Fibroblast of skin of right quadriceps (primary cell): ENCODE measurements at places on chromosomes 7 and 10.

- DNase-seq: no peak
These were observed 38.4 kb upstream of the CDH23 start for GRCh38 chr10:71358277-71358676.

GRCh38 chr10:87860156-87860795 is 3.1 kb downstream of the KLLN start:
- DNase-seq: peak; percentile 79

- DNase-seq: peak; percentile 47
These were observed 693.1 kb downstream of the PARD3 start for GRCh38 chr10:34121781-34122622.

- DNase-seq: no peak
These were observed 238.8 kb downstream of the ARL4A start for GRCh38 chr7:12926206-12926605.

DNA sequence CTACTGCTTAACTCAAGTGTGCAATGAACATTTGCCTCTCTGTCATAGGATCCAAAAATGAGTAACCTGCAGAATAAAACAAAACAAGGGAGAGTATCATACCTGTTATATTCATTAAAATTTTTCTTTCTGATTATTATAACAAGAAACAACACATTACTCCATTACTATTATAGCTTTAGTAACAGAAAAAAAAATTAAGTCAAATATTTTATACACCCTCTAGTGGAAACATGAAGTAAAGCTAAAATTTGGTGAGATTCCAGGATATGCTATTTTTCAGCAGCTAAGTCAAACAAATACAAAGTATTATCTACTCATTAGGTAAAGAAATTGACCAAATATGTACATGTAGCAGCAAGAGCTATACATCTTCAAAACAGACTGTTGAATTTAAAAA is 56.3 kb downstream of the PDZD8 start:
- peak; percentile 2 for DNase-seq

GRCh38 chr7:73734619-73735527 is 3.7 kb downstream of the ABHD11 start:
- peak; percentile 75 for DNase-seq

DNA sequence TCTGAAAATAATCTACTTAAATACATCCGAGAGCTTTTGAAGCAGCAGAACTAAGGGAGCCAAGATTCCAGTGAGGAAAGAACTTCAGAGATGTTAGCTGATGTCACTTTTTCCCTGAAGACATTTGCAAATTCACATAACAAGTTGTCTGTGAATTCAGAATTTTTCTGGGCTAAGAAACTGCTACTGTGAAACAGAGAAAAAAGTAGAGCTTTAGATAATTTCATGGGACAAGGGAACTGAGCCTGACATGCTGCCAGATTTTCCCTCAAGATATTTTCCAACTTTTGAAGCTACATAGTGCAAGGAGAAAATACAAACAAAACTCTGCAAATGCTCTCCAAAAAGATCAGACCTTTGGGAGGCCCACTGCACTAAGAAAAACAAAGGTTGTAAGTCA is 484.2 kb downstream of the ANKRD7 start:
- no peak for DNase-seq

- peak; percentile 47 for DNase-seq
These were observed 427.8 kb upstream of the LRGUK start for GRCh38 chr7:133699386-133699785.

DNA sequence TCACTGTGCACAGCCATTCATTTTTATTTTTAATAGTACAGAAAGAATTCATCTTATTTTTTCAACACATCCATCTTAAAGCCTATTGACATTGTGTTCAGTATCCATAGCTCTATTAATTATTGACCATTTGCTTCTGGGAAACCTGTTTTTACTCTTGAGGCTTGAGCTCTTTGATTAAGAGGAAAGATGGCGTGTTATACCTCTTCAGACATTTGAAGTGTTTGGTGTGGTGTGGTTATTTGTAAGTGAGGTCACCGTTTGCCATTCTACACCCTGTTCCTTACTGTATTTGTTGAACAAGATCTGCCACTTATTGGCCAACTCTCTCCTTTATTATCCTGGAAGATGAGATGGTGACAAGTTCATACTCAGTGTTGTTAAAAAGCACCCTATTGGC is 18.4 kb downstream of the C7orf57 start:
- DNase-seq: no peak

GRCh38 chr7:22931011-22931410 is 82.9 kb downstream of the HYCC1 start:
- DNase-seq: no peak

- peak; percentile 37 for DNase-seq
These were observed 288.7 kb upstream of the AUTS2 start for GRCh38 chr7:69309601-69310000.

DNA sequence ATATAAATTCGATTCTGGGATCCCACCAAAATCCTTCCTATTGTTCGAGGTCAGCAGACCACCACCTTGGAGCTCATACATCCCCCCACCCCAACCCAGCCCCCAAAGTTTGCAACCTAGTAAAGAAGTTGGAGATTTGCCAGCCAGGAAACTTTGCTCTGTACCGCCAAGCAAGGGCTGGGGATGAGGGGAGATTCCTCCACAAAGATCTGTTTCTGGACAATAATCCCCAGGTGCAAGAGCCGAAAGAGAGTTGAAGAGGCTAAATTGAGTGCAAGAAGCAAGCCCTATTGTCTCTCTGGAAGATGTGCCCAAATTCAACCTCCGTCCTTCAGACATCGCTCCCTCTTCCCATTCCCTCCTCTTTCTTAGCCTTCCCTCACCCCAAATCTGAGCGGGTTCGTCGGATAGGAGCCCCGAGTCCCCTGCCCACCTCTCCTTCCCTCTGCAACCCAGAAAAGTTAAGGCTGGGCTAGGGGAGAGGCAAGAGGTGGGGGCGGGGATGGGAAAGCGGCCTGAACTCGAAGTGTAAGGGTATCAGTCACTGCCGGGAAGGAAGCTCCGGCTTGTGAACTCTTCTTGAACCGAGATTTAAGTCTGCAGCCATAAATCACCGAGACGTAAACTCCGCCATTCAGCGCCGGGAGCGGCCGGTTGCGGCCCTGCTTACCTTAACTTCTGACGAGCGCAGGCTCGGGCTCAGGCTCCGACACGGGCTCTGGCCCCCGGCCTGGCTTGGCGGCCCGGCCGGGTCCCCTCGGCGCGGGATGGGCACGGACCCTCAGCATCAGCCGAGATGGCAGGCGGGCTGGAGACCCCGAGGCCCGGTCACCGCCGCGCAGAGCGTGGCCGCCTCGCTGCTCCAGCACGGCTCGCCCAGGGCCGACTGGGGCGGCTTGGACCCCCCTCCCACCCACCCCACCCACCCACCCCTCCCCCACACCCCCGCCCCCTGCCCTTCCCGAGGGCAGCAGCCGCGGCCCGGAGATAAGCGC is 10.8 kb upstream of the HOXA2 start:
- DNase-seq: peak; percentile 81

- DNase-seq: no peak
These were observed 266.1 kb downstream of the TCF7L2 start for GRCh38 chr10:113216102-113216501.

- no peak for DNase-seq
These were observed 97.5 kb downstream of the CTBP2 start for GRCh38 chr10:125062914-125063230.

GRCh38 chr10:47381103-47381395 is 3.0 kb downstream of the ZNF488 start:
- DNase-seq: no peak

DNA sequence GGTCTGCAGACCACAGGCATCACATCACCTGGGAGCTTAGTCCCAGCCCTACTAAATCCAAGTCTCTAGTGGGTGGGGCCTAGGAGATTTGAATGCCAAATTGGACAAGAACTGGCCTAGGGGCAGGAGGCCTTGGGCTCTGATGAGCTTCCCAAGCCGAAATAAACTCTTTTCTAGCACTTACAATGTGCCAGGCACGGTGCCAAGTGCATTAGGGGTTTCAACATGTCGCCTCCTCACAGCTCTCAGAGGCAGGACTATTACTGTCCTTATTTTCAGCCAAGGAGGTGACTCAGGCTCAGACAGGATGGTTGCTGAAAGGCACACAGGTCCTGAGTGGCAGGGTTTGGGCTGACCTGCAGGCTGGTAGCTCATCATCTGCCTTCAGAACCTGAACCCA is 9.2 kb upstream of the CPA1 start:
- DNase-seq: peak; percentile 63

DNA sequence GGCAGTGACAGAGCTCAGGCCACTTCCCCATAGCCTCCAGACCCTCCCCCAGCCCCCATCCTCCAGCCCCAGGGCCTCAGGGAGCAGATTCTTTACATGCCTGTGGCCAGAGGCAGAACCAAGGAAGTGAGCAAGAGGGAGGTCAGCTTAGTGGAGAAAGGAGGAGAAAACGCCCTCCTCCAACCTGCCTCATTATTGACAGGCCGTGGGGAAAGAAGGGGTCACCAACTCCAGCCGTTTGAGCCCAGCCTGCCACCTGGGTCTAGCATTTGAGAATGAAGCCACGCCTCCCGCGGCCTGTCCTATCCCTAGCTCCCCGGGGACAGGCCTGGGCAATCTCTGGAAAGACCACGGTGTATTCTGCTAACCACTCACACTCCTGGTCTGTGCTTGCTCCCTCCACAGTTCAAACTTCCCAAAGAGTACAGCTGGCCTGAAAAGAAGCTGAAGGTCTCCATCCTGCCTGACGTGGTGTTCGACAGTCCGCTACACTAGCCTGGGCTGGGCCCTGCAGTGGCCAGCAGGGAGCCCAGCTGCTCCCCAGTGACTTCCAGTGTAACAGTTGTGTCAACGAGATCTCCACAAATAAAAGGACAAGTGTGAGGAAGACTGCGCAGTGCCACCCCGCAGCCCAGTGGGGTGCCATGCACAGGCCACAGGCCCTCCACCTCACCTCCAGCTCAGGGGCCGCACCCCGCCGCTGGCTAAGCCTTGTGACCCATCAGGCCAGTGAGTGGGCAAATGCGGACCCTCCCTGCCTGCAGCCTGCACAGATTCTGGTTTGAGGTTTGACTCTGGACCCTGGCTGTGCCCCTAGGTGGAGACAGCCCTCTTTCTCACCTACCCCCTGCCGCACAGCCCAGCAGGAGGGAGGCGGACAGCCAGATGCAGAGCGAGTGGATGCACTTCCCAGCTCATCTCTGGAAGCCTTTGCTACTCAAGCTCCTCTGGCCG is 14.3 kb upstream of the TRIM8 start:
- peak; percentile 92 for DNase-seq

GRCh38 chr7:137454246-137454724 is 110.8 kb upstream of the PTN start:
- DNase-seq: peak; percentile 66

DNA sequence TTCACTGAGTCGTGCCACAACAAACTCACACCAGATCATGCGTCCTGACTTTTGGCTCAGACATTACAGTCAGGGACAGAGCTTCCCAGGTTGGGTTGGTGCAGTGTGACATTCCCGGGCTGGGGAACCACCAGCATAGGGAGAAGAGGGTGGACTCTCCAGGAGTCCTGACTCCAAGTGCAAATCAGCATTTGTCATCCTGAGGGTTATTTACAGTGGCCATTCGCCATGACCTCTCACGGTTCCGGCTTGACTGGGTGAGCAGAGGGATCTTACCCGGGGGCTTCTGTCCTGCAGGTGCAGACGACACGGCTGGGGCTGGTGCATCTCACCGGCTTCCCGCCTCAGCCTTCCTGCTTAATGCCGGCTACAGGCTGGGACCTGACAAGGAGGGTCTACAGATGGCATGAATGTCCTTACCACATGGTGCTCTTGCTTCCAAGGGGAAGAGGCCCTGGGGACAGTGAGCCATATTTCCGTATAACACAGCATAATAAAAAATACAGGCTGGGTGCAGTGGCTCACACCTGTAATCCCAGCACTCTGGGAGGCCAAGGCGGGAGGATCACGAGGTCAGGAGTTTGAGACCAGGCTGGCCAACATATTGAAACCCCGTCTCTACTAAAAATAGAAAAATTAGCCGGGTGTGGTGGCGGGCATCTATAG is 12.5 kb upstream of the INTS1 start:
- no peak for DNase-seq

- DNase-seq: no peak
These were observed 117.0 kb upstream of the RET start for GRCh38 chr10:42959833-42960232.

DNA sequence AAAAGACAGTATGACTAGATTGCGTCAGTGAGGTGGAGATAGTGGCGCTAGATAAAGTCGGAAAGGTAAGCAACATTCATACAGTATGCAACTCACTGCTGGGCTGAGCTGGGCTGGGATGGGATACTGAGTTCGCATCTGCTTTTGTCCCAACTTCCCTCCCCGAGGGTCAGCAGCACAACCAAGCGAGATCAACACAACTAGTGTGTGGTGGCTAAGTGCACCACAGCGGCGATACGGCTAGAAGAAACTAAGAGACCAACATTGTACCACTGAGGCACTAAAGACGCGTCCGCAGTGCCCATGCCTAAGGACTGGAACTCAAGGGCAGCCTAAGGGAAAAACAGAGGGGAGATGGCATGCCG is 467 bp downstream of the EXOSC1 start:
- no peak for DNase-seq

- DNase-seq: no peak
These were observed 237.8 kb upstream of the ZMIZ1 start for GRCh38 chr10:78830976-78831375.

DNA sequence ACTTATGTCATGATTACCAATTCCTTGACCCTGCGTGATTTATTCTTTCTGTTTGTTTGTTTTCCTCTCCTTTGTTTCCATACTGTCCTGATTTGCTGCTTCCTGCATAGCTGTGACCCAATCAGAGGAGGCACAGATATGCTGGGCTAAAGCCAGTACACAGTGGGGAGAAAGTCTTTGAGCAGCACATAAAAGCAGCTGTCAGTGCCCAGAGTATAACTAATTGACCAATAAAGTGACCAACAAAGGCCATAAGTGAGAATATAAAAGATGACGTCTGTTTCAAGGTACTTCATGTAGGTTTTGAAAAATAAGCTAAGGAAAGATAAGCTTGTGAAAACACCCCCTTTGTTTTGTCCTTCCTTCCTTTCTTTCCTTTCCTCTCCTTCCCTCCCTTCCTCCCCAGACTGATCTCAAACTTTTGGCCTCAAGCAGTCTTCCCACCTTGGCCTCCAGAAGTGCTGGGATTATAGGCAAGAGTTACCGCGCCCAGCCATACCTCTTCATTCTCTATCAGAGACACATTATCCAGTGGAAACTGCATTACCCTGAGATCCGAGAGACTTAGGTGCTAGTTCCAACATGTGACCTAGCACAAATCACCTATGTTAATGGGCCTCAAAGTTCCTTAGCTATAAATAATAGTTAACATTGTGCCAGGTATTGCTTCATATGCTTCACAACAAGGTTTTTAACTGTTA is 17.0 kb downstream of the BCAP29 start:
- DNase-seq: no peak

- peak; percentile 56 for DNase-seq
These were observed 18.8 kb downstream of the CELF2 start for GRCh38 chr10:11036424-11037011.

- no peak for DNase-seq
These were observed 23.0 kb downstream of the DIP2C start for GRCh38 chr10:666237-667012.

- DNase-seq: no peak
These were observed 5.6 kb downstream of the ZNHIT1 start for GRCh38 chr7:101223528-101223927.

- no peak for DNase-seq
These were observed 64.1 kb upstream of the LRRN3 start for GRCh38 chr7:111026806-111027205.
